ENCODE measurements at places on chromosomes 6 and 20. TPM values are rescaled to one million over a fixed set of nuclear protein-coding genes. Genes with fewer than 3 reads are reported as not detected.

The ELOVL4 gene
- total RNA-seq = 4.5 TPM

The DEFB132 gene
- not detected for total RNA-seq

The RGS17 gene
- 4.0 TPM for total RNA-seq

The CST5 gene
- total RNA-seq = not detected

The MUC21 gene
- not detected for total RNA-seq

The HCK gene
- not detected for total RNA-seq

The TNFRSF6B gene
- 1.8 TPM for total RNA-seq

The BHLHE23 gene
- total RNA-seq = not detected

The NSFL1C gene
- 28.0 TPM for total RNA-seq

The COL12A1 gene
- total RNA-seq = 194 TPM

The SNPH gene
- 5.5 TPM for total RNA-seq

The HLA-DPB1 gene
- total RNA-seq = 12.1 TPM

The FOXF2 gene
- 0.81 TPM for total RNA-seq

The PPARD gene
- 11.6 TPM for total RNA-seq

The PMEPA1 gene
- 1.6 TPM for total RNA-seq

The NKX2-2 gene
- total RNA-seq = not detected

The SLC17A2 gene
- total RNA-seq = not detected

The EGFL8 gene
- total RNA-seq = 0.97 TPM

The MEI4 gene
- total RNA-seq = not detected

The PRPH2 gene
- 0.97 TPM for total RNA-seq

The CST2 gene
- 0.16 TPM for total RNA-seq

The MCHR2 gene
- total RNA-seq = not detected

The EPB41L1 gene
- total RNA-seq = 19.9 TPM

The RNF114 gene
- 97.1 TPM for total RNA-seq

The RBPJL gene
- total RNA-seq = not detected

The TOX2 gene
- 9.2 TPM for total RNA-seq

The KCNK16 gene
- not detected for total RNA-seq

All from cardiac atrium fibroblast (primary cell).